Mesendoderm (in vitro differentiated cells): ENCODE measurements at places on chromosomes 12 and 14.

DNA sequence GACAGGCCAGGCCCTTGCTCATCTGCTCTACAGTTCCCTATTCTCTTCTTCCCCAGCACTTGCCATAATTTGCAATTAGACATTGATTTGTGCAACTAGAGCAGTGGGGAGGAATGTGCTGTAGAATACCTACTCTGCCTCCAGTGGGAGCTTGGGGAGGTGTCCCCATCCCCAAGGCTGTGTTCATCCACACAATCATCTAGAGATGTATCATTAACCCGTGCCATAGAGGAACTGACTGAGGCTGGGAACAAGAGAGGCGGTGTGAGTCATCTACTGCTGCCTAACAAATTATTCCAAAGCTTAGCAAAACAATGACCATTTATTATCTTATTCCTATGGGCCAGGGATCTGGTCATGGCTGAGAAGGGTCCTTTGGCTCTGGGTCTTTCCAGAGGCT is 5.1 kb upstream of the OTUB2 start:
- no peak for DNase-seq

GRCh38 chr14:24197056-24197450 is 1.8 kb upstream of the TM9SF1 start:
- DNase-seq = no peak

DNA sequence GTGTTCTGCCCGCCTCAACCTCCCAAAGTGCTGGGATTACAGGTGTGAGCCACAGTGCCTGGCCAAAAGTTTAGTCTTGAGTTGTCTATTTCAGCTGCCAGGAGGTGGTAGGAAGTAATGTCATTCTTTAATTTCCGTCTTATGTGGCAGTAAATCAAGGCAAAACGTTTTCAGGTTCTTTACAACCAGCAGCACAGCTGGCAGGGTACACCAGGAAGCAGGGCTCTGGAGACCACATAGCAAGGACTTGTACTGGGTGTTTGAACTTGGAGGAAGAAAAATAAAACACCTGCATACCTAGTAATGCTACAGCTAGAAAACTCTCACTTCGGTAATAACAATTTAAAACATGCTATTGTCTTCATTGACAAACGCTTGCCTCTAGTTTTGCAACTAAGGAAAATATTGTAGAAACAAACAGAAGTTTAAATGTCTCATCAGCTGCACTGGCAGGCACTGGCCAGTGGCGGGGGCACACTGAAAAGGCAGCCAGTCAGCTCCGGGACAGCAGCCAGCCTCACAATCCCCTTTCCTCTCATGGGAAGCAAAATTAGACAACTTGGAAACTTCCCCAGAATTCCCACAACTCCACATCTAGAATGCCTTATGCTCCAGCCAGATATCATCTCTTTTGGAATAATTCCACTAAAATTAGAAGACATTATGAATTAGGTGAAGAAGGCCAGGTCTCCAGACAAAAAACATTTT is 72.2 kb downstream of the CLIP1 start:
- no peak for DNase-seq

DNA sequence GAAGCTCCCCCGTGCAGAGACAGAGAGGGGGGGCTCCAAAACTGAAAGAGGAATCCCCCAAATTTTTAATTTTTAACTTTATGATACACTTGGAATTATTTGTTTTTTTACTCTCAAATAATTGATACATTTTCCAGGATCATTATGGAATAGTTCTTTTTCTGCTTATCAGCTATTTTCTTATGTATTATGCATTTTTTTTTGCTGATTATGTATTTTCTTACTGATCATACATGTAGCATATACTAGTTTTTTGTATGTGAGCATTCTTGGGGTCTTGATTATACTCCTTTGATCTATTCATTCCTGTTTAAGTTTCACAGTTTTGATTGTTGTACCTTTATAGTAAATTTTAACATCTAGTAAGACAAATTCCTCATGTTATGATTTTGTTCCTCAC is 55.5 kb upstream of the LDHB start:
- no peak for DNase-seq

- no peak for DNase-seq
Observed at GRCh38 chr14:92527721-92528120, 14.1 kb downstream of the RIN3 start.

- DNase-seq = no peak
Observed at GRCh38 chr12:6915789-6916285, 1.5 kb downstream of the ENO2 start.

GRCh38 chr14:61218157-61218556 is 63.0 kb downstream of the TMEM30B start:
- no peak for DNase-seq
